ENCODE measurements at places on chromosomes 2 and 18. TPM values are rescaled to one million over a fixed set of nuclear protein-coding genes. Genes with fewer than 3 reads are reported as not detected.

- no peaks in the 10 kb centered on the region for H3K27me3 ChIP-seq
- H3K4me3 ChIP-seq: no peak overlapping the region
- no peak overlapping the region for H3K27ac ChIP-seq
- H3K4me1 ChIP-seq: peaks cover 9% of the 10 kb centered on the region
- peaks cover 9% of the 10 kb centered on the region for H3K36me3 ChIP-seq
These were observed 45.9 kb downstream of the THUMPD2 start for GRCh38 chr2:39733070-39733674.

- no peak overlapping the region for H3K27ac ChIP-seq
- H3K4me3 ChIP-seq: no peak overlapping the region
- no peaks in the 10 kb centered on the region for H3K4me1 ChIP-seq
- H3K27me3 ChIP-seq: no peaks in the 10 kb centered on the region
These were observed 629.6 kb upstream of the FANCL start for GRCh38 chr2:58870704-58871103.

The SELENOI gene
- 25.0 TPM for total RNA-seq

DNA sequence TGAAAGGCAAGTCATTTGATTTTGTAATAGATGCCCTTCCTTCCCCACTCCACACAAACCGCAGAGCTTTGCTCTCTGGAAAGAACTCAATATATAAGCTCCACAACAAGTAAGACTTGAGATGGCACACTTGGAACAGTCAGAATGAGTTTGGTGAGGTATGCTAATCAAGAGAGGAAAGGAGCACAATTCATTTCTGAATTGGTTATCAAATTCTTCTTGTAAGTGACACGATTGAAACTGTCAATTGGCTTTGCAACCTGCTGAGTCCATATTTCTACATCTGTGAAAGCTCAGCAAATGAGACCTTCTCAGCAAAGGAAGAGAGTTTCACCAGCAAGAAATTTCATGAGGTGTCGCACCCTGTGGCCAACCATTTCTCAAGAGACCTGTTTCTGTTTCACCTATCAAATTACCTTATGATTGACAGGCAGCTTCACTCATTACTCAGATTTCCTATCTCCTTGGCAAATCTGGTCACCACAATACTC is 19.1 kb downstream of the CTLA4 start:
- DNase-seq: no peak
- no peak overlapping the region for H3K4me3 ChIP-seq
- H3K36me3 ChIP-seq: no peaks in the 10 kb centered on the region
- H3K27me3 ChIP-seq: peaks cover 19% of the 10 kb centered on the region
- no peaks in the 10 kb centered on the region for H3K4me1 ChIP-seq
- H3K27ac ChIP-seq: no peak overlapping the region

The MGAT4A gene
- under 0.01 TPM for total RNA-seq

GRCh38 chr2:19141234-19142004 is 217.0 kb downstream of the OSR1 start:
- H3K4me1 ChIP-seq: peaks cover 19% of the 10 kb centered on the region
- peak; percentile 37 for DNase-seq
- no peaks in the 10 kb centered on the region for H3K27me3 ChIP-seq
- H3K36me3 ChIP-seq: no peaks in the 10 kb centered on the region
- H3K27ac ChIP-seq: peak overlapping the region; percentile 70
- no peak overlapping the region for H3K4me3 ChIP-seq

DNA sequence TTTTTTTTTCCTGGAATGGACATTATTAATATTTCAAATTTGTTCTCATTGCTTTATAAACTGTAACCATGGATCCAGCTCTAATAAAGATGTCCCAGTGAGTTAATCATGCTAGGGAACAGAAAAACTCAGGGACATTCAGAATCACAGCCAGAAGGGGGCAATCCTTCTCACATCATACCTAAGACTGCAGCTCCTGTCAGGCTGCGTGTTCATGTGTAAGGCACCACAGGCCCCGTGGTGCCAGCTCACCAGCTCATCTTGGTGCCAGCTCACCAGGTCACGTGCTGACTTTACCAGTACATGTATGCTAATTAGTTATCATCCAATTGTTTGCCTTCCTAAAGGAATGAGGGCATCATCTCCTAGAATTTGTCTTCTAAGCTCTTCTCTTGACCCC is 84.7 kb upstream of the NEDD4L start:
- no peaks in the 10 kb centered on the region for H3K4me1 ChIP-seq
- H3K4me3 ChIP-seq: no peak overlapping the region
- peaks cover 16% of the 10 kb centered on the region for H3K27me3 ChIP-seq
- H3K36me3 ChIP-seq: no peaks in the 10 kb centered on the region
- no peak overlapping the region for H3K27ac ChIP-seq
- DNase-seq: peak; percentile 62

The BOLL gene
- not detected for total RNA-seq

The DLGAP1 gene
- total RNA-seq: under 0.01 TPM

The GAREM1 gene
- 2.3 TPM for total RNA-seq

GRCh38 chr2:129192117-129192516 is 787.3 kb upstream of the RAB6C start:
- H3K27me3 ChIP-seq: no peaks in the 10 kb centered on the region
- H3K4me1 ChIP-seq: no peaks in the 10 kb centered on the region
- DNase-seq: no peak
- no peak overlapping the region for H3K4me3 ChIP-seq

The MBOAT2 gene
- total RNA-seq: 102 TPM

- no peak overlapping the region for H3K4me3 ChIP-seq
- H3K27me3 ChIP-seq: no peaks in the 10 kb centered on the region
- no peak for DNase-seq
- no peak overlapping the region for H3K27ac ChIP-seq
- no peaks in the 10 kb centered on the region for H3K4me1 ChIP-seq
These were observed 8.2 kb upstream of the CCDC74A start for GRCh38 chr2:131519466-131519865.

GRCh38 chr18:23994361-23994902 is 20.1 kb upstream of the TTC39C start:
- H3K36me3 ChIP-seq: no peaks in the 10 kb centered on the region
- H3K4me1 ChIP-seq: peaks cover 10% of the 10 kb centered on the region
- H3K27ac ChIP-seq: peak overlapping the region; percentile 10
- DNase-seq: peak; percentile 96
- no peaks in the 10 kb centered on the region for H3K27me3 ChIP-seq

The GPR55 gene
- total RNA-seq: not detected

DNA sequence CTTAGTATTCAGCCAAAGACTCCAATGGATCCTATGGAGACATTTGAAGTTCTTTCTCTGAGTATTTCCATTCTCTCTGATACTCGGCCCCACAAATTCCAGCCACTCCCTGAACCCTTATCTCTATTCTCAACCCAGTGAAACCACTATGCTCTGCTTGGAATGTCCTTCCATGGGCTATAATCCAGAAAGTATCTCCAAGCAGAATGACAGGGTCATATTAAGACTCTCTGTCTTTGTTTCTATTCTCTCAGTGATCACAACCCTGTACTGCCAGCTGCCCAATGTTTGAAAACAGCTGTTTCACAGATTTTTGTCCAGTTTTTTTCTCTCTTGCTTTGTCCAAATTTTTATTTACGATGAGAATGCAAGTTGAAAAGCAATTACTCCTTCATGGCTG is 21.9 kb downstream of the CHMP3 start:
- no peaks in the 10 kb centered on the region for H3K27me3 ChIP-seq
- no peak for DNase-seq
- no peak overlapping the region for H3K4me3 ChIP-seq
- no peak overlapping the region for H3K27ac ChIP-seq
- no peaks in the 10 kb centered on the region for H3K36me3 ChIP-seq

DNA sequence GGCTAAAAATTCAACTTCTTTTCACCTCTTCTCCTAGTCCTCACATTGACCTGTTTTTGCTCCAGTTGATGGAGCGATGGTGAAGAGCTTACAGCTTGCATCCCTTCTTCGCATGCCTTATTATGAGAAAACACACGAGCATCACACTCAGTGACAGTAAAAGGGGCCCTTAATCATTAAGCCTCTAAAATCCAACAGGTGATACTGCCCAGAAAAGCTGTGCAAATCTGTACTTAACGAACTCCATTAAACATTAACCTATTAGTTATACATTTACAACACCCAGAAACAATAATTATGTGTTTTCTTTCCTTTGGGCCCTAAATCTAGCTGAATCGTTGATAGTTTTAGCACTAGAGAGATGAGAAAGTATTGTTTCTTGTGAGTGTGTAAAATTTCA is 54.8 kb downstream of the LAMA1 start:
- H3K4me3 ChIP-seq: no peak overlapping the region
- no peaks in the 10 kb centered on the region for H3K36me3 ChIP-seq
- H3K27ac ChIP-seq: no peak overlapping the region
- H3K4me1 ChIP-seq: peaks cover 4% of the 10 kb centered on the region

GRCh38 chr2:121562269-121563176 is 31.8 kb downstream of the RNU4ATAC start:
- peak overlapping the region; percentile 67 for H3K27ac ChIP-seq
- H3K36me3 ChIP-seq: no peaks in the 10 kb centered on the region
- H3K4me1 ChIP-seq: peaks cover 15% of the 10 kb centered on the region
- no peaks in the 10 kb centered on the region for H3K27me3 ChIP-seq

GRCh38 chr18:32072321-32072720 is 19.4 kb upstream of the RNF138 start:
- H3K27ac ChIP-seq: no peak overlapping the region
- H3K4me3 ChIP-seq: no peak overlapping the region
- no peak for DNase-seq
- H3K4me1 ChIP-seq: no peaks in the 10 kb centered on the region

DNA sequence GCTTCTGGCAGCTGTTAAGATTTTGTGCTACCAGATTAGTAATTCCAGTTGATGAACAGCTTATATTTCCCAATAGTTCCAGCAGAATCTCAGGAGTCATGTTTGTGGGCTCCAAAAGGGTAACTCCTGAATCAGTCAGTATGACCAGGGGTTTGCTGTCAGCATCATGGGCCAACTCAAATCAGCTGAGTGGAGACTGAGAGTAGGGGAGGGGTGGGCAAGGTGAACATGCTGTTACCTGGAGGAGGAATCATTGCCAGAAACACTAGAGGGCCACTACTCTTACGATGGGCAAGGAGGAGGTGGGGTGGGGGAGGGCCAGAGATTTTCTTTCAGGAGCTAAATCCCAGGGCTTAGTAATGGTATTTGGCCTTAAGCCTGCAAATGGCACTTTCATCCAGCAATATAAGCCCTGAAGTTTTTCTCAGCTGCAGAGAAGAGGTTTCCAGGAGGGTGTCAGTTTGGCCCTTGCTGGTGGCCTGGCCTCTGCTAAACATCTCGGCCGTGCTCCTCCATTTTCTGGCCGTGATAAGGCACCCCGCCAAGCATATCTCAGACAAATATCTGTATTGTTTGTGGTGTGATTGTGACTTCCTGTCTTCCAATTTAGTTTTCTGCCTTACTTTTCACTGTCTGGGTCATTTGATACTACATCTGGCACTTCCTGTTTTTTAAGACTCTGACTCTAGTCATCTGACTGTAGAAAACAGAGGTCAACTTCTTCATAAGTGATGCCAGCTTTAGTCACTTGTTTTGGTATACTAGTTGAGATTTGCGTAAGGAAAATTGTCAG is 120.5 kb upstream of the CXCR4 start:
- H3K27ac ChIP-seq: no peak overlapping the region
- DNase-seq: peak; percentile 4
- no peak overlapping the region for H3K4me3 ChIP-seq
- no peaks in the 10 kb centered on the region for H3K36me3 ChIP-seq

- H3K27ac ChIP-seq: no peak overlapping the region
- peaks cover 15% of the 10 kb centered on the region for H3K36me3 ChIP-seq
- H3K4me1 ChIP-seq: peaks cover 6% of the 10 kb centered on the region
- no peak for DNase-seq
These were observed 273.2 kb upstream of the CCDC68 start for GRCh38 chr18:55232506-55232905.

- no peaks in the 10 kb centered on the region for H3K27me3 ChIP-seq
- no peaks in the 10 kb centered on the region for H3K4me1 ChIP-seq
- H3K4me3 ChIP-seq: no peak overlapping the region
- no peaks in the 10 kb centered on the region for H3K36me3 ChIP-seq
- no peak overlapping the region for H3K27ac ChIP-seq
- no peak for DNase-seq
These were observed 25.5 kb upstream of the SLC8A1 start for GRCh38 chr2:40477361-40477760.

DNA sequence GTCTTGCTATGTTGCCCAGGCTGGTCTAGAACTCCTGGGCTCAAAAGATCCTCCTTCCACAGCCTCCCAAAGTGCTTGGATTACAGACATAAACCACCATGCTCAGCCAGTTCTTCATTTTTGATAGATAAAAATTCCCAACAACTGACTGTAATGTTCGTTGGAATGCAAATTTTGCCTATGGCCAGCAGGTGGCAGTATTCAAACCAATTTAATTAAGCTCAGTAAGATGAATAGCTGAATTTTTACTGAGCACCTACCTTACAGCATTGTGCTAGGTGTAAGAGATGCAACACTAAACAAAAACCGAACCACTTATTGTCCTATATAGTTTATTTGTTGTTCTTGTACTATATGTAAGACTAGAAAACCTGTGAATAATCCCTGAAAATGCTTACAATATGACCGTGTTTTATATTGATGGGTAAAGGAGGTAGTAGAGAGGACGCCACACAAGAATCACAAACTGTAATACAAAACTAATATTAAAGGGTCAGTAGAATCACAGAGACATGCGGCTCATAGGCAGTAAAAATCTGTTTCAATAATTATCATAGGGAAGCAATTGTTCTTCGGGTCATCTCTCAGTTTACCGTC is 8.2 kb upstream of the TMEM182 start:
- peak; percentile 53 for DNase-seq
- H3K4me3 ChIP-seq: no peak overlapping the region
- H3K27ac ChIP-seq: no peak overlapping the region
- no peaks in the 10 kb centered on the region for H3K36me3 ChIP-seq

The ZNF521 gene
- 44.7 TPM for total RNA-seq

- H3K4me1 ChIP-seq: no peaks in the 10 kb centered on the region
- H3K27me3 ChIP-seq: peaks cover 60% of the 10 kb centered on the region
- DNase-seq: no peak
- no peaks in the 10 kb centered on the region for H3K36me3 ChIP-seq
These were observed 55.2 kb upstream of the SEMA4C start for GRCh38 chr2:96924775-96925747.

GRCh38 chr18:77067291-77068061 is 65.1 kb downstream of the MBP start:
- peak; percentile 96 for DNase-seq
- peaks cover 46% of the 10 kb centered on the region for H3K4me1 ChIP-seq
- H3K36me3 ChIP-seq: no peaks in the 10 kb centered on the region
- peak overlapping the region; percentile 64 for H3K27ac ChIP-seq
- H3K27me3 ChIP-seq: no peaks in the 10 kb centered on the region

The ARHGEF33 gene
- total RNA-seq: 0.18 TPM

Data from IMR-90 (cell line).